ENCODE measurements at places on chromosomes 11 and 22.
A peak's percentile ranks its signal among the peaks of the same experiment; 100 is the strongest.

DNA sequence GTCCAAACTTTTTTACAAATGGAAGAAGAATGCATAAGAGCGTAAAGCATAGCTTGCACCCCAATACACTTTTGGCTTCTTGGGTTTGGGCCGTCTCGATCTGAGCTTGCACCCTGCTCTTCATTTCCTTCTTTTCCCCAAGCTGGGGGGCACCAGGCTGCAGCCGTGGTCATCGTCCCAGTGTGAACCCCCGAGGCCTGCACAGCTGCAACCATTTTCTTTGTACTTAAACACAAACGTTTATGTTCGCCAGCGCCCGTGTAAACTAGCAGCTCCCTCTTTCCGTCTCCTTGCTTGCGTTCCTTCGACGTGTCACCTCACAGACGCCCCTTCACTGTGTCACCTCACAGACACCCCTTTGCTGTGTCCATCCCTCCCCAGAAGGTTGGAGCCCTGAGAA lies 10.1 kb downstream of the KRTAP5-5 start:
- no peak for DNase-seq

GRCh38 chr11:123487157-123487744 lies 57.2 kb downstream of the GRAMD1B start:
- DNase-seq, result no peak

GRCh38 chr22:41380993-41381328 lies 781 bp upstream of the TEF start:
- no peak for DNase-seq

DNA sequence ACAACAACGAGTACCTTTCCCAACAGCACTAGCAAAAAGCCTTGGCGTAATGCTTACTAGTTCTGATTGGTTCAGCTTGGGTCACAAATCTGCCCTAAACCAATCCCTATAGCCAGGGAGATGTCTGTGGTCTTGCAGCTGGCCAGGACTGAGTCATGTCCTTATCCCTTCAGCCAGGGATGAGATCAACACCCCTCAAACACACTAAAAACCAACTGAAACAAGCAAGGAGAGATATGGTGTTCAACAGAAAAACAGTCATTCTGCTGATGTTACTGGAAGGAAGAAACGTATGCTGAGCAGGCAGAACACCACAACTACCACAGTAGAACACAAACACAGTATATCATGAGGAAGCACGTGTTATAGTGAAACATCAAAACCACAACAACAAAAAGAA lies 375.6 kb downstream of the LARGE1 start:
- peak; percentile 80 for DNase-seq

- DNase-seq, result no peak
Observed at GRCh38 chr11:113802621-113803020, 23.0 kb downstream of the CLDN25 start.

- DNase-seq, result no peak
Observed at GRCh38 chr11:34145073-34145472, 39.6 kb downstream of the NAT10 start.

- DNase-seq, result no peak
Observed at GRCh38 chr11:117419482-117420142, 92.0 kb downstream of the CEP164 start.

GRCh38 chr11:28488336-28488735 lies 380.1 kb downstream of the METTL15 start:
- DNase-seq, result no peak

DNA sequence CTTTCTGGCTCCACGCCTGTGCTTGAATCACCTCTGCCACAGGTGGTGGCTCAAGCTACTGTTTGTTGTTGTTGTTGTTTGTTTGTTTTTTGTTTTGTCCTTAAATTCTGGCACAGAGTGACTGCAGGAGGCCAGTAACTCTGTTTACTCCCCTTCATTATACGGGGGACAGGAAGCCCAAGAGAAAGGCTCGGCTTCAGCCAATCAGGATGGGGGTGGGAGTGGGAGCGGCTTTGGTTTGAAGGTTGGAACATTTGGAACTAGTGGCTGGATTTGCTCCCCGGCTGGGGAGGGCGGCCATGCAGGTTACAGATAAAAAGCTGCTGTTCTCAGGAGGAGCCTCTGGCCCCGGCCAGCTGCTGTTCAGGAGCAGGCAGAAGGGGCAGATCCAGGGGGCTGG lies 19.7 kb upstream of the CABP2 start:
- DNase-seq, result no peak

GRCh38 chr11:30285416-30286121 lies 37.3 kb upstream of the ARL14EP start:
- DNase-seq, result no peak

GRCh38 chr11:45661439-45662055 lies 3.9 kb downstream of the CHST1 start:
- DNase-seq, result no peak

GRCh38 chr11:46381048-46381818 lies at the start of gene MDK:
MDK (plus strand) TSS chr11:46381669; CDS start chr11:46382058, 389 bp downstream.
- no peak for DNase-seq
